ENCODE measurements at places on chromosomes 11 and 22.

GRCh38 chr11:84648471-84648870, 978.7 kb downstream of the DLG2 start:
- no peak for DNase-seq

DNA sequence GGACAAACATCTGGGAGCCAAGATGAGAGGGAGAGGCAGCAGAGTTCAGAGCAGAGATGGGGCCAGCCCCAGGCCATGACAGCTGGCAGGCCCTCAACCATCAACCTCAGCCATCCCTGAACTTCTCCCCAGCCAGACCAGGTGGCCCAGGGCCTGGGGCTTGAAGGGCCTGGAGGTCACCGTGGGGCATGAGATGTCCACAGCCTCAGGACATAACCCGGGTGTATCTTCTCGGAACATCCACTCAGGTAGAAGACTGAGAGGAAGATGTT, 12.4 kb upstream of the SLC39A13 start:
- DNase-seq: no peak

DNA sequence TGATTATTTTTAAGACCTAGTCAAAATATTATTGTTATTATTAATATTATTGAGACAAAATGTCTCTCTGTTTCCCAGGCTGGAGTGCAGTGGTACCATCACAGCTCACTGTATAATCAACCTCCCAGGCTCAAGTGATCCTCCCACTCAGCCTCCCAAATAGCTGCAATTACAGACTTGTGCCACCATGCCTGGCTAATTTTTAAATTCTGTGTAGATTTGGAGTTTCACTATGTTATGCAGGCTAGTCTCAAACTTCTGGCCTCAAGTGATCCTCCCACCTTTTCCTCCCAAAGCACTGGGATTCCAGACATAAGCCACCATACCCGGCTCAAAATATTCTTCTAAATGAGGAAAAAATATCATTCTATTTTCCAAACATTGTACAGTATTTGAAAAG, 37.0 kb downstream of the SLC36A4 start:
- no peak for DNase-seq

DNA sequence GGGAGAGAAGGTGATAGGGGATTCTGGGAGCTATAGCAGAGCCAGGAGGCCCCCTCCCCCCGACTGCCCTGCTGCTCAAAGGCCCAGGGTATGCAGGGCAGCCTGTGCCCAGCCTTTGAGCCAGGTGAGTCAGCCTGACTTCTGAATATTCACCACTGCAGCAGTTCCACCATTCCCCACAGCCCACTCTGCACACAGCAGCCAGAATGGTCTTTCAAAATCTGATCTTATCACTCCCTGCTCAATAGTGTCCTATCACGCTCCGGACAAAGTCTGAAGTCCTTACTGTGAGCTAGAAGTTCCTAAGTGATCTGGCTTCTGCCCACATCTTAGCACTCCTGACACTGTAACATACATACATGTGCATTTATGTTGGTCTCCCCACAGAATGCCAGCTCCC, 111.7 kb downstream of the BUD13 start:
- DNase-seq: no peak

- peak; percentile 45 for DNase-seq
Observed at GRCh38 chr11:67646535-67647336, 3.8 kb downstream of the ACY3 start.

Data from T-cell (primary cell).